ENCODE measurements at places on chromosomes 2 and 18.

DNA sequence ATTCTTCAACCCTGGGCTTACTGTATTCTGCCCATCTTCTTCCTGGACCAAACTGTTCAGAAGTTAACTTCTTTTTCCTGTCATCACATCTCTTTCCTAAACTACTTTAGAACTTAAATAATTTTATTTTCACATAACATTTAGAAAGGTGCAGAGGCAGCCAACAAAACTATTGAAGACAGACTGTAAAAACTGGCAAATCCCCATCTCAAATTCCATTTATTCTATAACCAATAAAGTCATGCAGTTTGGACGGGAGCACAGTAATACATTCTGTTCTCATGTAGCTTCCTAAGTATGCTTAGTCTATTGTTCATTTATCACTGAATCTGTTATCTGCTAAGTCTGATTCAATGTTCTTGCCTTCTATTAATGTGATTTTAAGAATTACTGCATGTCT lies 99.1 kb downstream of the SMAD2 start:
- DNase-seq: no peak

GRCh38 chr2:28629910-28630309 lies 121.7 kb upstream of the PPP1CB start:
- DNase-seq: no peak

GRCh38 chr2:69742322-69742952 lies 503 bp downstream of the ANXA4 start:
- no peak for DNase-seq

- DNase-seq: no peak
Measured at GRCh38 chr2:218360453-218360852, 3.8 kb downstream of the CATIP start.

- DNase-seq: no peak
Measured at GRCh38 chr2:216317831-216318520, 54.3 kb downstream of the MARCHF4 start.

GRCh38 chr18:4603955-4604354 lies 148.8 kb upstream of the DLGAP1 start:
- peak; percentile 26 for DNase-seq

DNA sequence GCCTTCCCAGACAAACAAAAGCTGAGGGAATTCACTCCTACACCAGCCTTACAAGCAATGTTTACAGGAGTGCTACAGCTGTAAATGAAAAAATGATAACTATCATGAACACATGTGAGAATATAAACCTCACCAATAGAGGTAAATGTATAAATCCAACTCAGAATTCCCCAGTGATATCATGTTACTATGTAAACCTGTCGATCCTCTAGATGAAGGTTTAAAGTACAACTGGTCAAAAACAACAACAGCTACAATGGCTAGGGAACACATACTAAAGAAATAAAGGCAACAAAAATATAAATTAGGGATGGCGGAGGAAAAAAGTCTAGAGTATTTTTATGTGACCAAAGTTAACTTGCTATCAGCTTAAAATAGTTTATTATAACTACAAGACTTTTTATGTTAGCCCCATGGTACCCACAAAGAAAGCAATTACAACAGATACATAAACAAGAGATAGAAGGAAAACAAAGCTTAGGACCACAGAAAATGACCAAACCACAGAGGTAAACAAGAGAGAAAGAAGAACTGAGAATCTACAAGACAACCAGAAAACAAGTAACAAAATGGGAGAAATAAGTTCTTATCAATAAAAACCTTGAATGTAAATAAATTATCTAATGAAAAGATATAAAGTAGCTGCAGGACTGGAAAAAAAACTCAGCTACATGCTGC lies 8.3 kb downstream of the CERKL start:
- no peak for DNase-seq

DNA sequence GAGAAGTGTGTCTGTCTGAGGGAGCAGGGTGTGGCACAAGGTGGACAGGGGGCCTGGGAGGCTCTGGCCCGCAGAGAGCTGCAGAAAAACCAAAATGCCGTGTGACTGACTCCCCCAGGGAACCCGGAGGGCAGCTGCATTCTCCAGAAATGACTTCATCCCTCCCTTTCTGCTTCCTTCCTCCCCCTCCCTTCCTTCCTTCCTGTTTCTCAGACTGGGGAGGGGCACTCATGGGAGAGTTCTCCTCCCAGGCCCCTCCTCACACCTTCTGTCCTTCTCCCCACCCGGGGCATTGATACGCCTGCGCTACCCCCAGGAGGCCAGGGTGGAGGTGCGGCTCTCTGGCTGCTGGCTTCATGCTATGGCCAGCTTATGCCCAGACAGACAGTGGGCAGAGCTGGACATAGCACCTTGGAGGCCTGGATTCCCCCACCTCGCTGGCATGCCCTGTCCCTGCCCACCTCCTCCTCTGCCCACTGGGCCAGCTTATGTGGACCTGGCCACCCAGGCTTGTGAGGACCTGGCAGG lies 8.2 kb upstream of the GPR17 start:
- DNase-seq: no peak
